Activated CD8-positive, alpha-beta memory T cell treated with anti-CD3 and anti-CD28 coated beads for 1 hour (primary cell): ENCODE measurements at places on chromosomes 3 and 15.

GRCh38 chr3:67292356-67293121, 294.4 kb downstream of the KBTBD8 start:
- DNase-seq: no peak

DNA sequence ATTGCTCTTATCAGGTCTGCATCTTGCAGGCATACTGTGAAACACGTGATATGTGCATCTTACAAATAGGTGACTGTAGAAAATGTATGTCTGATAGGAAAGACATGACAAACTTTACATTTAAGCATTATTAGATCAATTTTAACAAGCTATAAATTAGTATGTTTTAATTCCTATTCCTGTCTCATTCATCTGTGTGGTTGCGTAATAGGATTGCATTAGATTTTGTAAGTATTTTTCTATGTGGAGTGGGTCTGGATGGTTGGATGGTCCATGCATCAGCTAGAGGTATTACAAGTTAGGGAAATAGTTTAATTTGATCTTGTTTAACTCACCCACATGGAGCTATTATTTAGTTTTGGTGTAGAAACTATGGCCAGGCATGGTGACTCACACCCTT, 18.8 kb downstream of the ASTE1 start:
- DNase-seq: no peak

- no peak for DNase-seq
Measured at GRCh38 chr15:88477904-88478303, 10.4 kb downstream of the MRPS11 start.

- no peak for DNase-seq
Measured at GRCh38 chr3:17740721-17741141, 1.7 kb downstream of the TBC1D5 start.

DNA sequence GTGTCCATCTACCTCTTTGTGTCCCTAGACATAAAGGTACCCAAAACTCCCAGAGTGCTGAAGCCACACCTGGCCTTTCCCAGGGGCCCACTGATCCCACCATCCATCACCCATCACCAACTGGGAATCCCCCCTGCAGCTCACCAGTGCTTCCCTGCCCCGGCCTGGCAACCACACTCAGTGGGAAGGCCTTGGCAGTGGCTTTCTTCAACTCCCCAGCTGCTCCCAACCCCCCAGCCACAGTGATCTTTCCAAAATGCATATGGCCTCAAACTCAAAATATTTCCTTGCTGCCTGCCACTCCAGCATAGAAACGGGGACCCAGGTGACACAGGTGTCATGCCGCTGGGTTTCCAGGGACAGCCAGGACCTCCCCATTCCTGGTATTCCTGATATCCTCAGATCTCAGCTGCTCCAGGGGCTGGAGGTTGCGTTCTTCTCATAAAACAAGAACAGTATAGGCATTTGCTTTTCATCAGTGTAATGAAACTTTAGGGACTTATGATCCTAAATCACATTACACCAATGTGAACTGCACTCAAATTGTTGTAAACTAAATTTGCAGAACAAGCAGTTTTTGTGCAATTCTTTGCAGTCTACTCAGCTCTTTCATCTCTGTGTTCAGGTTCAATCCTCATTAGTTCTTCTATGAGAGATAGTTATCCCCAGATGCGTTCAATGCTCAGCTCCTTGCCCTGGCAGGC, 1.3 kb downstream of the OCA2 start:
- no peak for DNase-seq
